CD4-positive, alpha-beta T cell treated with Interleukin-6 at 100 ng/mL for 8 hours (primary cell): ENCODE measurements at places on chromosomes 12 and 14.

- no peak for DNase-seq
Observed at GRCh38 chr12:110845339-110845682, 1.5 kb upstream of the CCDC63 start.

- no peak for DNase-seq
Observed at GRCh38 chr14:33710273-33710672, 240.6 kb downstream of the EGLN3 start.

DNA sequence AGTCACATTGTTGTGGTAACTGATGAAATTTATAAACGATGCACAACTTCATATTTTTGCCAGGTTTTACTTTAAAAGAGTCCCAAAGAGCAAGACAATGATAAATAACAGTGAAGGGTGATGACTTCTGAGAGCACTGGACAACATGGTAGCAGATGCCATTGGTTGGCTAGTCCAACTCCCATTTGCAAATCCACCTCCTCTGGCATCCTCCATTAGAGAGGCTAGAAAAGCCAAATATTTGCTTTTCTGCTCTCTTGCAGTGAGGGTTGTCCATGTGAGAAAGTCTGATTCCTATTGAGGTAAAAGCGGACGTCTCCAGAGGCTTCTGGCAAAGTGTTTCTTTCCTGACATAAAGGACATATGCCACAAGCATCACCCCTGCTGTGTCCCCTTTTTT lies 89.6 kb upstream of the BMP4 start:
- no peak for DNase-seq

GRCh38 chr14:100108042-100108825 lies 43.0 kb downstream of the EVL start:
- peak; percentile 82 for DNase-seq

DNA sequence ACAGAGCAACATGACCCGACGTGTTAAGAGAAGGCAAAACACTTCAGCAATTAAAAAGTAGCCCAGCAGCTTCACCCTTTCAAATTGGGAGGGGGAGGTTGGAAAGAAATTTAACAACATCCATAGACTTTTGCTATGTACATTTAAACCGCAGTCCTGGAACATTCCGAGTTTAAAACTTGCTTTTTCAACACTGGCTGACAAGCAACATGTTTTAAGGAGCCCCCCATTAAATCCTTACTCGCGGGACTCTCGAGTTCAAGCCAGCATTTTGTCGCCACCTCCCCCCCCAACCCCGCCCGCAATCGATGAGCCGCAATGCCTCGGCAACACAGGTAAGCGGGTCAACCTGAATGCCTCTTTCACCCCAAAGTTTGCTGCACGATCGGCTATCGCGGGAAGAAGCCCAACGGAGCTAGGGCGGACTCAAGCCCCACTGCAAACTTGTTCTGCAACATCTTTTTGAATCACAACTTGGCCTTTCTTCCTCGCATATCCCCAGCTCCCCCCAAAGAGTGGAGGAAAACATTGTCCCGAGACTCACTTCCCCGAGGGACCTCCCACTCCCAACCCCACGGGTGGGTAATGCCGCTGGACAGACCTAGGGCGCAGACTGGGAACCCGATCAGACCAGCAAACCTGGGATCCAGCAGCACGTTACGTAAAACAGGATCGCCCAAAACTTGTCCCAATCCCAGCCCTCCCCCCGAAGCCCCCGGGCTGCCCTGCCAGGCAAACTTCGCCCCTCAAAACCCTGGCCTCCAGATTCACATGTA lies 777 bp downstream of the ZFP36L1 start:
- no peak for DNase-seq
